ENCODE measurements at places on chromosomes 5 and 9.

- DNase-seq, result no peak
Observed at GRCh38 chr9:91900055-91900796, 49.8 kb downstream of the ROR2 start.

DNA sequence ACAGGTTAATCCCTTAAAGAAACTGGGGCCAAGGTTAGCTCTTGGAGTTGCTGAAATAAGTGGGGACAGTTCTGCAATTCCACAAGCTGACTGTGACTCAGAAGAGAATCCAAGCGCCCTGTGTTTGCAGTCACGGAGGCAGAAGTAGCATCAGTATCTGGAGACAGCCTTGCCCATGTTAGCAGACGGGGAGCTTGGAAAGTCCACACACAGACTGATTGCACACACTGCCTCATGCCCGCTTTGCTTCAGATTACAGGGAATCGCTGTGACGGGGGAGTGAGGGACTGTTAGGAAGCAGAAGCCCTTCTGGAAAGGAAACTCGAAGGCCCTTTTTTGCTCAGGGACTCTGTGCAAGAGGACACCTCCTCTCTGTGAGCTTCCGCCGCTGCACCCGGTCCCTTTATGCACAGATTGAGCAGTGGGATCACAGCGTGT lies 30.9 kb upstream of the PPP1R26 start:
- DNase-seq, result no peak

GRCh38 chr5:171494452-171495121 lies 75.1 kb downstream of the FGF18 start:
- peak; percentile 70 for DNase-seq

DNA sequence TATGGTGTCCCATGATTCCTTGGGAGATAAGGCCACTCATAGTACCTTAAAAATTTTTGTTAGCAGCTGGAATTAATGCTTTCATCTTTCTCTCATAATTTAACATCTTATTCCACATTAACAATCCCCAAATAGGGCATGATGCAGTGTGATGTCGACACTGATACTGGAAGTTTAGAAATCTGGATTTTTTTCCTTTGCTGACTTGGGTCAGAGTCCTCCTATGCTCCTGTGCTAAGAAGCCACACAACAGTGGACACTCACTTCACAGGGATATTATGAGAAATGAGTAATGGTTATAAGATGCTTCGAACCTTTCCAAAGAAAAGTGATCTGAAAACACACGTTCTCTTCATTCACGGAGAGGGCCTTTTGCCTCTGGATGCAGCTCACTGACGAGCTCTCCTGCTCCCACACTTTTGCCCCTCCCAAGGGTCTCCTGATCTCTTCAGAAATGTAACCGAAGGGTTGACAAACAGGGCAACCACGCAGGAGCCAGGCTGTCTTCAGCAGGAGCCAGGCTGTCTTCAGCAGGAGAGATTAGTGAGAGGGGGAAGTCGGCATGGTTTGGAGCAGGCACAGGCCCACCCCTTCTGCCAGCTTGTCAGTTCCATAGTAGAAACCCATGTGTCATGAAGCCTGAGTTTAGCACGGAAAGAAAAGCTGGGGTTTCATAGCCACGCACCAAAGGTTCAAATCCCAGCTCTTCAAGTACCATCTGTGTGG lies 247.8 kb downstream of the AOPEP start:
- DNase-seq, result no peak

DNA sequence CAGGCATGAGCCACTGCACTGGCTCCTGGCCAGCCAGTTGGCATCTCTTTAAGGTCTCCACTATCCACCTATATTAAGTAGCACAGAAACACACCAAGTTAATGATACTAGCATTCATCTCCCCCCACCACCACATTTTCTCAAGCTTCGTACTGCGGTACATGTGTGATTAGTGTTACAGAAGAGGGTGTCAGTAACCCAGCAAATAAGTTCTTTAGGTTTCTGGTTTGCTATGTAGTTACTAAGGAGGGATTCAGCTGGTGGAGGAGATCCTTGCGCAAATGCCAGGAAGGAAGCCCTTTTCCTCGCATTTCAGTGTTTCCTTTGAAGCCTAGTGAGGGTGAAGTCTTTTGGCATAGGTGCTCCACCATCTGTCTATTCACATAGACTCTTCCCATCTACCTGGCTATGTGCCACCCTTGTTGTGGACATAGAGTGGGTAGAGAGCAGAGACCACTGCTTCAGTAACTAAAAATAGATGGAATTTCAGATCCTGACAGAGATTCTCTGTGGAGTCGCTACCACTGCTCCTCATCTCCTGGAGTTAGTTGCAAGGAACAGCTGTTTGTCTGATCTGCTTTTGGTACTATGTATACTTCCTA lies 16.7 kb downstream of the UBE2D2 start:
- DNase-seq, result no peak

- no peak for DNase-seq
Observed at GRCh38 chr9:8888591-8888990, 1089.0 kb upstream of the DMAC1 start.

GRCh38 chr9:2255128-2255527 lies 240.0 kb downstream of the SMARCA2 start:
- no peak for DNase-seq

DNA sequence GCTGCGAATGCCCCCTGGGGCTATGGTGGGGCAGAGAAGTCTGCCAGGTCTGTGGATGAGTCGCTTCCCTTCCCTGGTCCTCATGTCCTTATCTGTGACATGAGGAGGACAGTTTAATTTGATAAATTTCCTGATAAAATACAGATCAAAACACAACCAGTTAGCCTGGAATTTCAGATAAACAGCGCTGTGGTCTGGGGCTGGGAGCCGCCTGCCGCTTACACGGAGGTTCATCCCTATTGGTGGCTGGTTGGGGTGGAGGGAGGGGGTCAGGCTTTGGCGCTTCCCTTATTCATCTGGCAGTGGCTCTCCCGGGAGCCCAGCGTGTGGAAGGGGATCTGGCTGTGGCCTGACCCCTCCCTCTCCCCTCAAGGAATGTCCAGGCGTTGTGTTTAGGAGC lies 17.9 kb downstream of the CRB2 start:
- DNase-seq, result no peak

DNA sequence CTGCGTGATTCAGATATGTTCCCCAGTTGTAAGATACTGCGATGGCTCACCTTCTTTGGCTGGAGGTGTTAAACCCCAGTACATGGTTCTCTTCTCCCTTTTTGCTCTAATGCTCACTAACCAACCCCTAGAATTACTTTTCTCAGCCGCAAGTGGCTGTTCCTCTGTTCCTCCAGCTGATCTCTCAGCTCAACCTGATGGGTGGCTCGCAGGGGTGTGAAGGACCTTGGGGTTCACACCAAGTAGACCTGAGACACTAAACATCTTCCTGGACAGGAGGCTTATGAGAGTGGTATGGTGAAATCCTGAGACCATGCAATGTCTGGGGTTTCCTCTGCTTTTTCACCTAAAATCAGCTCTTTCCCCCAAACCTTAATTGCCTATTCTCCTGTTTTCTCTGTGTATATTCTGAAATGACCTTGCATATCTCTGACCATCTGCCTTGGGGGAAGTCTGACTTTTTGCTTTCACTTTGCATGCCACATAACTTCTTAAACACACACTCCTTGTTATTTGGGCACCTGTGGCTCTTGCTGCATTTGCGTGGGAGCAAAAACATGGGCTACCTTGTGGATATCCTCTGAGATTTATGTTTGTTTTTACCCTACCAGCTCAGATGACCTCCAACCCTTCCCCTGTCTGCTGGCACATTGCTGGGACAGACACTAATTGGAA lies 15.9 kb upstream of the IFNA14 start:
- no peak for DNase-seq

DNA sequence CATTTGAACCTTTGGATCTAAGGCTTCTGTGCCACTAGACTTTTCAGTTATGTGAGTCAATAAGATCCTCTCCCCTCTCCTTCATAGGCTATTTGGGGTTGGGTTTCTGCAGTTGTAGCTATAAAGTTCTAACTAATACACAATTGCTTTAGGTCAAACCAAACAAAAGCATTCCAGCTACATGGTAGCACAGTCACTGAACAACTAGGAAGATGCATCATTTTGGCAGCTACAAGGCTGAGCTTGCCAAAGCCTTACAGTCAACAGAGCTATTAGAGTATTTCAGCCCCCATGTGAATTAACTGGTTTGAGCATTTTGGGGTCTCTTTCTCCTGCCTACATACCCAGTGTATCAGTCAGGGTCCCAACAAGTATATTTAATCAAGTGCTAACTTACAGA lies 234.6 kb downstream of the ZNF608 start:
- DNase-seq, result no peak

DNA sequence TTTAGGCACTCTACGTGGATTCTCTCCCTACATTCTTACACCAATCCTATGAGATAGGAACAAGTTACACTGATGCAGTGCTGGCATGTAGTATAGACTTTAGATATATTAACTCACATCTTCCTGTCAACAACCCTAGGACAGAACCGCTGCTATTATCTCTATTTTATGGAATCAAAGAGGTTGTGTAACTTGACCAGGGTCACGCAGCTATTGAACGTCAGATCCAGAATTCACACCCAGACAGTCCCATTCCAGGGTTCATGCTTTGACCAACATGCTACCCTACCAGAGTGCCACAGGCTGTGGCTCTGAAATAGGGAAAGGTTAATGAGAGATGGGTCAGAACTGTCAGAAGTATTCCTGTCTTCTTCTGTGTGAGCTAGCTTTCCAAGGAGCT lies 9.6 kb downstream of the FGF1 start:
- no peak for DNase-seq

DNA sequence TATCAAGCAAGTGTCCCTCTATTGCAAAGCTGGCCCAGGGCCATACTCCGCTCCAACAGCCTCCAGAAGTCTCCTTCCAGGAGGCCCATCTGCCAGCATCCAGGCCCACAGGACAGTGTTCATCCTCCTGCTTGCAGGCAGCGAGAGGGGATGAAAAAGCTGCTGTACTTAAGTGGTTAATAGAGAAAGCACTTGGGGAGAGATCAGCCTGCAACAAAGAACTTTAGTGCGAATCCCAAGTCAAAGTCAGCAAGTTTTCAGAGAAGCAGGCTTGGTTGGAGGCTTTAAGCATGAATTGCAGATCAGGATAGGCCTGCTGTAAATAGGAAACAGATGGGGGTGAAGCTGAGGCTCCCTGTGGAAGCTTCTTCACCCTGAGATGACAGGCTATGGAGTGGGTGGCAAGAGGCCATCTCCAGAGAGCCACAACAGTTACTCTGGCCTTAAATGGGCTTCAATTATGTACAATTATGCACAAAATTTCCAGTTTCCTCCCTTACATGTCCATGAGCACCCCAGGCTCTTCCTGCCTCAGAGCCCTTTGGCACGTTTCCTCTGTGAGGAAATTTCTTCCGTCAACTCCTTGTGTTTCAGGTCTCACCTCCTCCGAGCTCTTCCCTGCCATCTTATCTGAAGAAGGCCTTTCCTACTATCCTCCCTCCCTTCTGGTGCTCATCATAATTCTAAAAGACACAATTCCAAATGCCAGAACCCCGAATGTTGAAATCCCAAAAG lies 98.0 kb upstream of the NR3C1 start:
- DNase-seq, result no peak
